ENCODE measurements at places on chromosomes 2 and 18.

- DNase-seq = no peak
Observed at GRCh38 chr2:37666772-37667171, 4.7 kb downstream of the CDC42EP3 start.

GRCh38 chr2:216884347-216884746 lies 24.5 kb upstream of the TNP1 start:
- DNase-seq = no peak

GRCh38 chr2:45973426-45973825 lies 322.0 kb downstream of the PRKCE start:
- no peak for DNase-seq

DNA sequence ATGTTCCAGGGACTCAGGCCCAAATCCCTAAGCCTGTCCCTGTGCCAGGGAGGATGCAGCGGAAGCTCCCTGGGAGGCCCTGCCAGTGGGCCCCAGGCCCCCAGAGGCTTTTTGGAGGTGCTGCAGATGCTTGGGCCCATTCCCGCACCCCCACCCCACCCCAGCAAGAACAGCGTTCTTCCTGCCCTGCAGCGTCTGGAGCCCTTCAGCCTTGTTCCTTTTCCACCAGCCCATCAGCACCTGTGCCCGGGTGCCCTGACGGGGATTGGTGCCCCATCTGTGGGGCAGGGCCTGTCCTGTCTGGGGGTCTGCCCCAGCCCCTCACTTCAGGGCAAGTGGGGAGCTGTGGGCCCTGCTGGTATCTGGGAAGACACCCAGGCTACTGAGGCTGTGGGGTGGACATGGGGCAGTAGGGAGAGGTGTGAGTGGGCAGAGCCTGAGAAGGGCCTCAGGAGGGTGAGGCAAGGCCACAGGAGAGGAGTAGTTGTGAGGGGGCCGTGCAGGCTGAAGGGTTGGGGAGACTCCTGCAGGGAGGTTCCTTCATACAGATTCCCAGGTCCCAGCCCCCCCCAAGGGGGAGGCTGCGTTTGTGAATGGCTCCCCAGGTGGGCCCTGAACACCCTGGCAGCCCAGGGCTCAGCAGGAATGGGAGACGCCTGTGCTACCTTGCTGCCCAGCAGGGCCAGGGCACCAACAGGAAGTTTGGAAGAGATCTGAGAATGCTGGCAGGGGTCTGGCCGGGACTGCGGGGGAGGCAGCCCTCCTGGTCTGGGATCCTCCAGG lies 2.4 kb downstream of the RNPEPL1 start:
- no peak for DNase-seq

DNA sequence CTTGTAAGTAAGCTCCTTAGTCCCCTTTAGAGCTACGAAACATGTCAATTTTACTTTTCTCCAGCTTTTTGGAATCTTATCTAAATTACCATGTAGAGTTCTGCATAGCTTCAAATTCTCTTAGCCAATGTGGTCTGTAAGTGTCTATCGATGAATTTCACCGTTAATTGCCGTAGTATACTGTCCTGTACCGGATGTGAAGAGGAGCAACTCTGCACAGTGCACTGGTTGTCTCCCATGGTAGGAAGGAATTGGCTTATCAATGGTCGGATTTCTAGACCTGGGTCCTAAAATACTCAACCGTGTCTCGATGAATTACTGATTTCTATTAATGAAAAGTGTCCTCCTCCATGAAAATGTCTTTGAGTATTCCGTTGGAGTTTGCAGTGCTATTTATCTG lies 1.9 kb downstream of the NOP58 start:
- DNase-seq = no peak

GRCh38 chr2:186751790-186752189 lies 57.9 kb downstream of the FAM171B start:
- DNase-seq = no peak

All from activated CD8-positive, alpha-beta T cell treated with anti-CD3 and anti-CD28 coated beads for 36 hours (primary cell).